ENCODE measurements at places on chromosomes 6 and 20. TPM values are rescaled to one million over a fixed set of nuclear protein-coding genes. Genes with fewer than 3 reads are reported as not detected.

JPH2 gene
- 0.38 TPM for total RNA-seq

RBBP8NL gene
- total RNA-seq = not detected

CALHM6 gene
- 0.33 TPM for total RNA-seq

COL10A1 gene
- total RNA-seq = not detected
